H54 (cell line): ENCODE measurements at places on chromosomes 1 and 21.
A peak's percentile ranks its signal among the peaks of the same experiment; 100 is the strongest.

DNA sequence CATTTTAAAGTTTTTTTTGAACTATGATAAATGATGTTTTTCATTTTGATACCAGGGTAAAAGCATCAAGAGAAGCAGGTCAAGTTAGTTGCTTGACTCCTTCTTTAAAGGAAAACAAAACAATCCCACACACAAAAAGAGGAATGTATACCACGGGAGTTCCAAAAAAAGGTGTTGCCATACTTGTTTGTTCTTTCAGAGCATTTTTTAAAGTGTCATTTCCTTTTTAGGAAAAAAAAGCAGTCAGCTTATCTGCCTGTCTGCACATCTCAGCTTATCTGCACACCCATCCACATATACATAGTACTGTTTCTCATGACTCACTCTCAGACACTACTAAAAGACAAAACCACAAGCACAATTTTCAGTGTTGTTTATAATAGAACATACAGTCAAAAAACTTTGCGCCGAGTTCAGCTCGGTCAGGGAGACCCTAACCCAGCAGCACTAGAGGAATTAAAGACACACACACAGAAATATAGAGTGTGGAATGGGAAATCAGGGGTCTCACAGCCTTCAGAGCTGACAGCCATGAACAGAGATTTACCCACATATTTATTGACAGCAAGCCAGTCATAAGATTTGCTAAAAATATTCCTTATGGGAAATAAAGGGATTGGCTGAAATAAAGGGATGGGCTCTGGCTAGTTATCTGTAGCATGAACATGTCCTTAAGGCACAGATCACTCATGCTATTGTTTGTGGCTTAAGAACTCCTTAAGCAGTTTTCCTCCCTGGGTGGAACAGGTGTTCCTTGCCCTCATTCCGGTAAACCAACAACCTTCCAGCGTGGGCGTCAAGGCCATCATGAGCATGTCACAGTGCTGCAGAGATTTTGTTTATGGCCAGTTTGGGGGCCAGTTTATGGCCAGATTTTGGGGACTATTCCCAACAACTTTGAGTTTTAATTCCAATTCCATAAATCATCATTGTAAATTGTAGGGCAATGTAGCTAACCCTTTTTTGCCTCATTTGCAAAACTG lies 11.4 kb upstream of the MNDA start:
- no peak for DNase-seq

DNA sequence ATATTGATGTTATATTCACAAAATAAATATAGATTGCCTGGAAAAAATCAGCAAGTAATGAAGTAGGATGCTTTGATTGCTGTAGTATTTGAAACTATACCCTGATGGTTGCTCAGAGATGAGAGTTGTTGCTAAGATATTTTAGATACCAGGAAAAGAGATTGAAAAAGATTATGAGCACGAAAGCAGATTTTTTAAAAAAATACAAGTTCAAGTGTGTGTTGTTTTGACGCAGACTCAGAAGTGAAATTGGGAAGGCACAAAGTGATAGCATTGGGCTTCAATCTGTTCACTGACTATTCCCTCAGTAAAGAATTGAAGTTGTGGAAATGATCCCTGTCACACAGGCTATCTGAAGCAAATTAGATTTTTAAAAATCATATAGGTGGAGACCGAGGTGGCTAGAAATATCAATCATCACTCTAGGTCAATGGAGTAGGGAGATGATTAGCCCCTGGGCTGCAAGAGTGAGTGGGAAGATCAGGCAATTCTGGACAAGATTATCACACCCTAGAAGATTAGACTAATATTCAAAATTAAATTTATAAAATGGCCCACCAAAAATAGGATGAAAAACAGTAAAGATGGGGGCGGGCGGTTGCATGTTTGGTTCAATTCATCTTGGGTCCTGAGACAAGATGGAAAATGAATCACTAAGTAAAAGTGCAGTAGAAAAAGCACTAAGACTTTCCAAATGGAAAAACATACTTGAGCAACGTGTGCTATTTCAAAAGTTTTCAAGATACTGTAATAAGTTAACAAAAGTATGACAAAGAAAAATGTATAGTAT lies 41.5 kb upstream of the LRRC8D start:
- no peak for DNase-seq

DNA sequence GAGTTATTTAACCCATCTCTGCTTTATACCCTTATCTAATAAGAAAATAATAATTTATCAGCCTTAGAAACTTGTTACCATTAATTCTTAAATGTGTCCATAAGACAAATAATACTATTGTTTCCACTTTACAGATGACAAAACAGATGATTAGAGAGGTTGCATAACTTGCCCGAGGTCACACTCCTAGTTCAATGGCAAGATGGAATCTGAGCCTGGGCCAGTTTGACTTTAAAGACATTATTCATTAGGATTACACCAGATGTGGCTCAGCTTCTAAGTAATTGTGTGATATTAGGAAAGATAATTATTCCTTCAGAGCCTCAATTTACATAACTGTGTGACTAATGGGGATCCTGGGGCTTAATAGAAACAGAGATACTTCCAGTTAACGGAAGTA lies 42.3 kb upstream of the KCNK2 start:
- no peak for DNase-seq

- DNase-seq: peak; percentile 78
Observed at GRCh38 chr21:38925923-38926322, 120.2 kb downstream of the ETS2 start.

DNA sequence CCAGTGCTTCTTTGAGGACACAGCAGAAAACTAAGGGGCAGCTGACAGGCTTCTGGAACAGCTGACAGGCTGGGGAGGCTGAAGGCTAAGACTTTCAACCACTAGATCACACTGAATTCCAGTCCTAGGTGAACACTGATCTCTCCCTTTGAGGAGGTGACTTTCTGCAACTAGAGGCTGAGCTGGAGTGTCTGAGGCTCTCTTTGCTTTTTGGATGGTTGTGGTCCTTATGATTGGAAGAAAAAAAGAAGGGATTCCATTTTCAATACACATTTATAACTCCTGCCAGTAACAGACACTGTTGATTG lies 1.4 kb downstream of the IL6R start:
- no peak for DNase-seq

GRCh38 chr1:39701049-39701439 lies 9.8 kb upstream of the HPCAL4 start:
- DNase-seq: no peak

DNA sequence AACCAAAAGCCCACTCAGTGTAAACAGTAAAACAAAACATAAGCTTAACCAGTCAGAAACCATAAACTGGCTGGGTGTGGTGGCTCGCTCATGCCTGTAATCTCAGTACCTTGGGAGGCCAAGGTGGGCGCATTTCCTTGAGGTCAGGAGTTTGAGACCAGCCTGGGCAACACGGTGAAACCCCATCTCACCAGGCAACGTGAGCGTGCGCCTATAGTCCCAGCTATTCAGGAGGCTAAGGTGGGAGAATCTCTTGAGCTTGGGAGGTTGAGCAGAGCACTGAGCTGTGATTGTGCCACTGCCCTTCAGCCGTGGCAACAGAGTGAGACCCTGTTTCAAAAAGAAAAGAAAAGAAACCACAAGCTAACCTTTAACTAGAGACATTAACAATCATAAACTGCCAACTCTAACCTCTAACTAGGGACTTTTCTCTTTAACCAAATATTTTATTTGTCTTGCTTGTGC lies 13.1 kb upstream of the PRRC2C start:
- no peak for DNase-seq

- peak; percentile 36 for DNase-seq
Observed at GRCh38 chr1:5975133-5975880, 16.9 kb downstream of the NPHP4 start.

GRCh38 chr21:46425041-46425440 lies 33.6 kb upstream of the DIP2A start:
- DNase-seq: no peak

GRCh38 chr1:55632906-55633305 lies 417.7 kb upstream of the USP24 start:
- DNase-seq: no peak

GRCh38 chr1:203275656-203276272 lies 29.6 kb upstream of the BTG2 start:
- DNase-seq: no peak

DNA sequence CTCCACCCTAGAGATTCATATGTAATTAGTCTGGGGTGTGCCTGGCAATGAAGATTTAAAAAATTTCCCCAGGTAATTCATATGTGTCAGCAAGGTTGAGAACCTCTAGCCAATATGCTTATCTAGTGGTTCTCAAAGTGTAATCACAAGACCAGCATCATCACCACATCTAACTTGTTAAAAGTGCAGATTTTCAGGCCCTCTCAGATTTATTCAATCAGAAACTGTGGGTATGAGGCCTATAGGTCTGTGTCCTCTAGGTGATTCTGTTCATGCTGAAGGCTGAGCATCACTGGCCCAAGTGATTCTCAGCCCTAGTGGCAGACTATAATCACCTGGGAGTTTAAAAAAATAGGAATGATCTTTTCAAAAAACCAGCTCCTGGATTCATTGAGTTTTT lies 75.9 kb downstream of the SWT1 start:
- no peak for DNase-seq
